ENCODE measurements at places on chromosomes 6 and 20.

DNA sequence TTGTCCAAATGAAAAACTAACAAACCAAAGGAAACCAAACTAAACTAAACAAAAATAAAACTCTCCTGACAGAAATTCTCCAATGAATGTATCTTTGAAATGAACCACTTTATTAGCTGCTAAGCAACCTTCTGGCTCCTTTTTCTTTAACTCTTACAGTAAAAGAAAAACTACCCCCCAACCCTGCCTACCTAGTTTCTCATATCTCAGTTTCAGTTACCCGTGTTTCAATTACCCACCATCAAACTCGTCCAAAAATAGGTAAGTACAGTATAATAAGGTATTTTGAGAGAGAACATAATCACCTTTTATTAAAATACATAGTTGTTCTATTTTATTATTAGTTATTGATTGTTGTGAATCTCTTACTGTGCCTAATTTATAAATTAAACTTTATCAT, 177.4 kb upstream of the THEMIS start:
- no peak for DNase-seq

- DNase-seq: no peak
These were observed 57.2 kb downstream of the TRAM2 start for GRCh38 chr6:52519618-52520017.

DNA sequence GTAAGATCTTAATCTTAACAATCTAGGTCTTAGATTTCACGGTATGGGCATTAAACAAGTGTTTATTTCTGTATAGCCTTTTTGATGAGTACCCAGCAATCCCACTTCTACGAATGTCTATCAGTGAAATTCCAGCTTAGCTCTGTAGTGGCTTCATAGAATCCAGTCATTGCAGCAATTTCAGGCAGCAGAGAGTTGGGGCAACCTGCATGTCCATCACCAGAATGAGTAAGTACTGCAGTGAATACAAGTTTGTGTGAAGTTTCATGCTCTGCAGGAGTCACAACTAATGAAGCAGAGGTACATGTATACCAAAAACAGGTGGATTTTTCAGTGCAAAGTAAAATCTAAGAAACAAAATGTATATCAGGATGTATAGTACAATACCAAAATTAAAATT, 151.7 kb downstream of the OR2B2 start:
- DNase-seq: no peak

DNA sequence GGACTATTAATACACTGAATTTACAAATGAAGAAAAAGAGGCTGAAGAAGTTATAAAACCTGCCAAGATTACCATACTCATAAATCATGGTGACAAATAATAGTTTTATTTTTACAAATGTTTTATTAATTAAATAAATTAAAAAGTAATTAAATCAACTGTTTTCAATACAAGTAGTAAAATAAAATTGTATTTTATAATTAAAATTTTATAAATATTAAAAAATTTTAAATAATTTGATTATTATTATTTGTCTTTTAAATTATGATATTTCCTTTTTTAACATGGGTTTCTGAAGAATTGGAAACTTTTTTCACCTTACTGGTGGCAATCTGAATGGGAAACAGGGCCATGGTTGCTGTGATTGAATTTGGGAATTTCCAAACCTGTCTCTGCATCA, 177.3 kb upstream of the TSHZ2 start:
- no peak for DNase-seq

GRCh38 chr6:27770724-27771123, 141.5 kb downstream of the OR2B2 start:
- DNase-seq: peak; percentile 6

GRCh38 chr6:82138075-82138791, 109.3 kb downstream of the IBTK start:
- no peak for DNase-seq

DNA sequence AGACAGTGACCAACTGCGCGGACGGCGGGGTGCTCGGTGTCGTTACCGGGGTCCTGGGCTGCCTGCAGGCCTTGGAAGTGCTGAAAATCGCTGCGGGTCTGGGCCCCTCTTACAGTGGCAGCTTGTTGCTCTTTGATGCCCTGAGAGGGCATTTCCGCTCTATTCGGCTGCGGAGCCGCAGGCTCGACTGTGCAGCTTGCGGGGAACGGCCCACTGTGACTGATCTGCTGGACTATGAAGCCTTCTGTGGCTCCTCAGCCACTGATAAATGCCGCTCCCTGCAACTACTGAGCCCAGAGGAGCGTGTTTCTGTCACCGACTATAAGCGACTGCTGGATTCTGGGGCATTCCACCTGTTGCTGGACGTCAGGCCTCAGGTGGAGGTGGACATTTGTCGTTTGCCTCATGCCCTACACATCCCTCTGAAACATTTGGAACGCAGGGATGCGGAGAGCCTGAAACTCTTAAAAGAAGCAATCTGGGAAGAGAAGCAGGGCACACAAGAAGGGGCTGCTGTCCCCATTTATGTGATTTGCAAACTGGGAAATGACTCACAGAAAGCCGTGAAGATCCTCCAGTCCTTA, 1.0 kb downstream of the MOCS3 start:
- DNase-seq: no peak

GRCh38 chr6:167442796-167443680, 118.2 kb downstream of the TTLL2 start:
- no peak for DNase-seq

GRCh38 chr6:104409913-104410312, 449.8 kb downstream of the HACE1 start:
- no peak for DNase-seq

DNA sequence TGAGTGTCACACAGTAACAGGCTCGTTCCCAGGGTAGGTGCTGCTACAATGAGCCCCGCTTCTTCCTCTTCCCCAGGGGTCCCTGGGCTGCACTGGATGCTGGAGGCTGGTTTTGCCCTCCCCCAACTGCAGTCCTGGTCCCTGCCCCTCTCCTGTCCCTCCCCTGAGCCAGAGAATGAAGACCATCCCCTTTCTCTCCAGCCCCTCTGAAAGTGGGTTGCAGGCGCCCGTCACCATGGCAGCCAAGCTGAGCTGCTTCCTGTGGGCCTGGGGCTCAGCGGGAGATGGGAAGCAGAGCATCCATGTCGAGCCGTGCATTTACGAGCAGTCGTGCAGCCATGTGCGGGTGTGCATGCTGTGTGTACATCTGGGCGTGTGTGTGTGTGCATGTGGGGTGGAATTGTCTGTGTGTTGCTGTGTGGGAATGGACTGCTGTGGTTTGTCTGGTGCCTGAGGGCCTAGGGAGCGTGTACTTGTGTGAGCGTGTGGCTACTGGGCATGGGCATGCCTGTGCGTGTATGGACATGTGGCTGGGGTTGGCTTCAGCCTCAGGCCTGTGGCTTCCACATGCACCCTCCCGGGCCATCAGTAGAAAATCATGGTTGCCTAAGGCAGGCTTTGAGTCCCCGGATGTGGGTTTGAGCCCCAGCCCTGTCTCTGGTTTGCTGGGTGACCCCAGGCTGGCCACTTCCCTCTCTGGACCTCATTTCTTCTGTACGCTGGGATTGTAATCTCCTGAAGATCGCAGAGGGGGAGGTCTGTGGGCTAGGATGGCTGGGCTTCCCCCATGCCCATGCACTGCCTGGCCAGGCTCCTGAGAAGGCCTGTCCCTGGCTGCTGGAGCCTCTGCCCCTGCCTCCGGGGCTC, 48.8 kb downstream of the SRC start:
- no peak for DNase-seq

DNA sequence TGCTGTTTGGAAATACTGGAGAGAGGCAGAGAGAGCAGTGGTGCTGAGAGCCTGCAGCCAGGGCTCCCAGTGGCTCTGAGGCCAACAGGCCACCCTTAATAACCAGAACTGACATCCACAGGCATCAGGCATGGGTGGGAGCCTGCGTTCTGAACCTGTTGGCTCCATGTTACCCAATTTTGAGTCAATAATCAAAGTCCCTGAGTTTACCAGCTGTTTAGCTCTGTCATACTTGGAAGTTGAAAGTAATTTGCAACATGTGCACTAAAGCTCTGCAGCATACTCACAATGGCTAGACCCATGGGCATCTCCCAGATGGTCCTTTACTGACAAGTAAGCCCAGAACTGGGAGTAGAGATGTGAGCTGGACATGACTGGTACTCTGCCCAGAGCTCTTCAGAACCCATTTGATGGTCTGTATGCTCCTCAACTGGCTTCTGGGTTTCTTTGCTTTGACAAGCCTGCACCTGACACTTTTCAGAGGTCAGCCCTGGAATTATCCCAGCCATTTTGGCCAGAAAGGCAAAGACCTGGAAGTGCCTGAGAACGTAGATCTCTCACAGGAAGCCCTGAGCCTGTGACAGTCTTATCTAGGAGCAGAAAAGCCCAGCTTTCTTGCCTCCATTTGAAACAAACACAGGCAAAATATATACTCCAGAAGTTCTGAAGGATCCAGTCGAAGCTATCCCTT, 122.4 kb upstream of the CITED2 start:
- no peak for DNase-seq

- no peak for DNase-seq
These were observed 56.8 kb upstream of the SLC32A1 start for GRCh38 chr20:38667417-38667956.

- no peak for DNase-seq
These were observed 97.4 kb upstream of the HSF2 start for GRCh38 chr6:122302067-122302466.

DNA sequence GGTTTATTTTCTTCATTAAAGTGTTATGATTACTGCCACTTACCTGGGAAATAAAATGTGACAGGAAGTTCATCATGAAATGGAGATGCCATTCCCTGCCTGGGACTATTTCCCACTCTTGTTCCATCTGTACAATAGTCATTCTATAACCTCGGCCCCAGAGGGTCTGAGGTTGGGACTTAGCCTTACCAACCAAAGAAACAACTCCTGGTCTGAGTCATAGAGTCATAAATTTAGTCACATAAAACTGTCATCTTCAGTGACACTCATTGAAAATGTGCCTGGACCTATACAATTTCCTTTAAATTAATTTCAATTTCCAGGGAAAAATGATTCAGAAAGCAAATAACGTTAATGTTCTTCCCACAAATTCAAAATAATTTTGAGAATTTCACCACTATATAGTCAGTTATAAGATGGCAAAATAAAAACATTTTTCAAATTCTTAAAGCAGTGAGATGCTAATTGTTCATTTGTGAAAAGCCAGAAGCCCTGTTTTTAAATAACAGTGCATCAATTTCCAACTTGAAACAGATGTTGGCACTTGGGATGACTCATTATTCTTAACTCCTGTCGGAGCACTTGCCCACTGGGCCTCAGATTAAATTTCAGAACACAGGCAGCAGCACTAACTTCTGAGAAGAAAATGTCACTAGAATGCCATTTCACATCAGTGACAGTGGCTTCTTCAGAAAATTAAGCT, 201.2 kb upstream of the SMLR1 start:
- DNase-seq: no peak

DNA sequence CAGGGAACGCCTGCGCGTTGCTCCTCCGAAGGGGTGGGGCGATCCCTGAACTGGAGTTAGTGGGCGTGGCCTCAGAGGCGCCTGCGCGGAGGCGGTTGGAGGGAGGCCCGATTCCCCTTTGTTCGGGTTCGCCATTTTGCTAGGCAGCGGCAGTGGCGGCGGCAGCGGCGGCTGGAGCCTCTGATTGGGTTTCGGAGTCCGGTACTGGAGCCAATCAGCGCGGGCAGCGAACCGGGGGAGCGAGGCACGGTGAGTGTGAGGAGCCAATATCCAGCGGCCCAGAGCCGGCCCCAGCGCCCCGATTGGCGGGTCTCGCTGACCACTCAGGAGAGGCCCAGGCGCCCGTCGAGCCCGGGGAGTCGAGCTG, at the start of gene NFYA:
Gene NFYA (plus strand): TSS at position 139 of the 367 bp plus-strand sequence. CDS start 6,116 bp downstream, outside the sequence.
- DNase-seq: no peak

DNA sequence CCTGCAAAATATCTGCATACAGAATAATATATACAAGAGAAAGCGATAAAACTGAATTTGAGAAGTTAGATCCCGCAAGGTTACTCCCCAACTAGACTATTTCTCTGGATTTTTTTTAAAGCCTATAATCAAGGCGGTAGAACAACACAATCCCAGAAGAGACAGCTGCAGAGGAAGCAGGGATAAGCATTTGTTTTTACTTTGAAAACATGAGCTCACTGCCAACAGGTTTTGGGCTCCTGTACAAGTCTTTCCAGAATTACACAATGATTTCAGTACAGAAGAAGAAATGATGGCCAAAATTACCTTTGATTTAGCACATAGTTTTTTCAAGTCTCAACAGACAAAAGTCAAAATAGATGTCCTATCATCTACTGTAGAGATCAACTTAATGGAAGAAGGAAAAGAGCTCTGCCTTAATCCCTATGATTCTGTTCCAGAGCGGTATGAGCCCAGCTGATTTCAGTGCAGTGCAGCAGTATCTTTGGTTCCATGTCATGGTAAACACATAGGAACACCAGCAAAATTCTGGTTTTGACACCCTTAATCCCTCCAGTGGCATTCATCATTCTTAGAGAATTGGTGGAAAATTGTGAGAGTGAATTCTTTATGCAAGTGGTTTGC, 304.3 kb downstream of the HDGFL1 start:
- no peak for DNase-seq

- DNase-seq: no peak
These were observed 7.4 kb upstream of the PCK1 start for GRCh38 chr20:57553376-57554018.

DNA sequence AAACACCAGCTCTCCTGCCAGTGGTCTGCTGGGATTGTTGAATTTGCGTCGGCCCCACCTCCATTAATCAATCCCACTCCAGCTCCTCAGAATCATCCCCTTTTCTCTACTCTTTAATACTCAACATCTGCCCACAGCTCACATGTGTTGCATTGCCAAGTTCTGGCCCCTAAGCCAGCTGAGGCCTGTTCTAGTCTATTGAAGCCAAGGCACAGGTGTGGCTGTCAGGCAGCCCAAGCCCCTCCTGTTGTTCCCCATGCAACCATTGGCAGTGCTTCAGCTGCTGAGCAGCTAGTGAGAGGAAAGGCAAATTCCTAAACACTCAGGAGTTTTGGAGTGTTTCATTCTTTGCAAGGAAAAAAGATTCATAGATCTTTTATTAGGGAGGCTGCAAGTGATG, 128.0 kb upstream of the NT5E start:
- DNase-seq: no peak

DNA sequence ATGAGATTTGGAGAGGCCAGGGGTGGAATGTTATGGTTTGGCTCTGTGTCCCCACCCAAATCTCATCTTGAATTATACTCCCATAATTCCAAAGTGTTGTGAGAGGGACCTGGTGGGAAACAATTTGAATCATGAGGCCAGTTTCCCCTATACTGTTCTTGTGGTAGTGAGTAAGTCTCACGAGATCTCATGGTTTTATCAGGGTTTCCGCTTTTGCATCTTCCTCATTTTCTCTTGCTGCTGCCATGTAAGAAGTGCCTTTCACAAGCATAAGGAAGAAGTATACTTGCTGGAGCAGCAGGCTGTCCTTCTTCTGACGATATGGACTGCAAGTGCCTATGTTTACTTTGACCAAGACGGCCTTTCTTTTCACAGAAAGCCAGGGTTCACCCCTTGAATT, 270.5 kb downstream of the ESR1 start:
- no peak for DNase-seq
